ENCODE measurements at places on chromosomes 16 and 17.

DNA sequence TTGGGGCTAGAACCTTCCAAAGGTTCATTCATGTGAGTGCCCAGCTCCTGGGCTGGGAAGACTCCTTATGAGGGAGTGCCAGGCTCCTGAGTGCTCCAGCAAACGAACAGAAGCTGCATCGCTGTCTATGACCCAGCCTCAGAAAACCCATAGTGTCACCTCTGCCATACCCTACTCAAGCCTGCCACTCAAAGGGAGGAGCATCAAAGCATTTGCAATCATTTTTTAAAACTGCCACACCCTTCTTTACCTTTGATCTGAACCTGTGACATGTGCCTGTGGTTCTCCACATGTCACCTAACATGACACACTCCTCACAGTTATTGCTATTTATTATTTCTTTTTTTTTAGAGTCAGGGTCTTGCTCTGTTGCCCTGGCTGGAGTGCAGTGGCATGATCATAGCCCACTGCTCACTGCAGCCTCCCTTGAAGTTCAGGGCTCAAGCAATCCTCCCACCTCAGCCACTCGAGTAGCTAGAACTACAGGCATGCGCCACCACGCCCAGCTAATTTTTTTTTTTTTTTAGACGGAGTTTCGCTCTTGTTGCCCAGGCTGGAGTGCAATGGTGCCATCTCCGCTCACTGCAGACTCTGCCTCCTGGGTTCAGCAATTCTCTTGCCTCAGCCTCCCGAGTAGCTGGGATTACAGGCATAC, 7.3 kb upstream of the KDM8 start:
- DNase-seq: peak; percentile 43

GRCh38 chr17:57471868-57472368, 215.6 kb downstream of the MSI2 start:
- no peak for DNase-seq

DNA sequence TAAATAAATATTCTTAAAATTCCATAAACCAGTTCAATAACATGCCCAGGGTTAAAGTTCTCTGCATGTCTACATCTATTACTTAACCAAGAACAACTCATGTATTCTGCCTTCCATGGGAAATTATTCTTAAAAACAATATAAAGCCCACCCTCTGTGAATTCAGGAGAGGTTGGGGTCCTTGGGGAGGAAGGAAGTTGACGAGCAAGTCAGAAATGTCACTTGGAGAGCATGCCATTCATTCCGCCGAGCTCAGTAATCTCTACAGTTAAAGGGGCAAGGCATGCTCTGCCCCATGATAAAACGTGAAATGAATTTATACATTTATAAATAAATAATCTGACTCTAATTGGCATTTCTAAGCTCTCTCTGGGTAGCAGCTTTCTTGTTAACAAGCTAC, 405.1 kb downstream of the TOX3 start:
- no peak for DNase-seq

GRCh38 chr16:29760567-29761279, 14.9 kb upstream of the C16orf54 start:
- DNase-seq: no peak

DNA sequence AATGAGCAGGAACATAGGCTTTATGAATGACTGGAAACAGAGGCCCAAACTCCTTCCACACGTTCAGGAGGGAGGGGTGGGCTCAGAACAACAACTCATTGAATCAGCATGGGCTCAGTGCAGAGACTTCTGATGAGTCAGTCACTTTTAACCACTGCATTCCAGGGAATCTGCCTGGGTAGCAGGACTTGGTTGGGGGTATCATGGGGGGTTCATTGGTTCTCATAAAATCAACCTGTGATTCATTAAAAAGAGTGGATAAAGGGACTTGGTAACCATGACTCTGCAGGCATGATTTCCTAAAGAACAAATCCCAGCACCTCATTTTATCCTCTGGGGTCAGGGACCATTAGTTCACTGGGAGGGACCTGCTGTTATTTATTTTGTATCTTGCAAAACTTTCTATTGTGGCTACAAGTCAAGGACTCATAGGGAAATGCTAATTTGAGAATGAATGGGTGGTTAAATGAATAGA, 13.8 kb downstream of the ITGB3 start:
- no peak for DNase-seq

GRCh38 chr16:78240459-78241222, 141.2 kb downstream of the WWOX start:
- no peak for DNase-seq

DNA sequence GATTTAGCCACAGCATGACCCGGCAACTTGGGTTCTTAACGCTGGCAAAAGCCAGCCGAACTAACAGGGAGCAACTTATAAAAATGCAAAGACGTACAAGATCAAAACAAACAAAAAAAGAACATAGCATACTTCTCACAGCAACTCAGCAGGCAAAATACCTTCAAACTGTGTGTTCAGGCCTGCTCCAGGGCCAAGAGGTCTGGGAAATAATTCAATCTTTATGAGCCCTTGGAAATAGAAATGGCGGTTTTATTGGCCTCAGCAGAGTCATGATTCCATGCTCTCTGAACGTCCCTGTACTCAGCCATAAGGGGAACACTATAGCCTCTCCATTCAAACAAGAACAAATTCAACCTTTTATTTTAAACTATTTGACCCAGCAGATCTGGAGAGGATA, 101.3 kb upstream of the C17orf78 start:
- DNase-seq: no peak

- no peak for DNase-seq
These were observed 1.6 kb downstream of the ALG1 start for GRCh38 chr16:5073279-5073629.

GRCh38 chr17:1789936-1790335, 28.1 kb downstream of the SERPINF1 start:
- DNase-seq: no peak
